ENCODE measurements at places on chromosomes 3 and 15. TPM values are rescaled to one million over a fixed set of nuclear protein-coding genes. Genes with fewer than 3 reads are reported as not detected.

DNA sequence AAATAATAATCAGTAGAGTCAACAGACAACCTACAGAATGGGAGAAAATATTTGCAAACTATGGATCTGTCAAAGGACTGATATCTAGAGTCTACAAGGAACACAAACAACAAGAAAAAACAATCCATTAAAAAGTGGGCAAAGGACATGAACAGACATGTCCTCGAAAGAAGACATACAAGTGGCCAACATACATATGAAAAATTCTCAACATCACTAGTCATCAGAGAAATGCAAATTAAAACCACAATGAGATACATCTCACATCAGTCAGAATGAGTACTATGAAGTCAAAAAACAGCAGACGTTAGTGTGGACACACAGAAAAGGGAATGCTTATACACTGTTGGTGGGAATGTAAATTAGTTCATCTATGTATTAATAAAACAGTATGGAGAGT lies 33.7 kb downstream of the SLC2A2 start:
- DNase-seq = no peak

GRCh38 chr15:73930371-73930770 lies 4.1 kb downstream of the LOXL1 start:
- peak; percentile 48 for DNase-seq

DNA sequence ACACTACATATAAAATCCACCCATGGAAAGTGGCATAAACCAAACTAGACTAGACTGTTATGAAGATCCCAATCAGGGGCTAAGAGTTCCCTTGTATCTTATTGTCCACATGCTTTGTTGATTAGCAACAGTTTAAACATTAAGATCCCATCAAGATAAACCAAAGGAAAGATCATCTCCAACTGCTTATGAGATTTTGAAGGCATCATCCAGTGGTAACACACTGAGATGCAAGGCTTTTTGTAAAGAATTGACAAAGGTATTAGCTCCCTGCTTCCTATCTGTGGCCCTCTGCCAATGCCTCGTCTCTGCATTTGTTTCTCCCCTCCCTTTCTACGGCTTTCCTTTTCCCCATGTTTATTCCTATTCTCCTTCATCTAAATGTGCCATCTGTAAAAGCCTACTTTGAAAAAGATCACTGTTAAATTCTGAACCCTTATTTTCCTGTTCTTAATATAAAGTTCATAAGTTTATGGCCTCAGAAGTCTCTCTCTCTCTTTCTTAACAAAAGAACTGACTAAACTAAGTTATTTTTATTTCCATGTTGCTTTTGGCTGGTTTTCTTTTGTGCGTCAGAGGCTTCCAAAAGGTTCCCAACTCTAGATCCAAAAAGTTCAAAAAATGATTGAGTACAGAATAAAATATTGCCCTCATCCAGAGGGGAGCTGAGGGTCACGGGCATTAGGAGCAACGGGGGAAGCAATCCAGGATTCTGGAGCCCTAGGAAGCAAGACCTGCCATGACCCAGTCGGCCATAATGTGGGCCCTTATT lies 5.5 kb downstream of the PLD1 start:
- no peak for DNase-seq

- DNase-seq = no peak
Observed at GRCh38 chr15:64089543-64090280, 3.9 kb downstream of the CIAO2A start.

DNA sequence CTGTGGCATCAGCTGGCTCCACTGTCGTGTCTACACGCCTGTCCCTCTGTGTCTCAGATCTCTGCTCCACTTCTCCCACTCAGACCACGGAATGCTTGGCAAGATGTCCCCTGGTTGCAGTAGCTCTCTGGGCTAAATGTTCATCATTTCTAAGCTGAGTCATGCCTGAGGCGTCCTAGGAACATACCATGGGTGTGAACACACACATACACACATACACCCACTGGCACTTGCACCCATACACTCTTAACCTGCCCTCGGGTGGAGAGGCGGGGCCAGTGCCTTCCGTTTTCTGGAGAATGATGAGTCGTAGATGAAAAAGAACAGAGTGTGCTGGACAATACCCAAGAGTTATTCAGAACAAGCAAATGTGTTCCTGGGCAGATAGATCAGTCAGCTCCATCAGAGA lies 72.4 kb downstream of the SENP2 start:
- no peak for DNase-seq

DNA sequence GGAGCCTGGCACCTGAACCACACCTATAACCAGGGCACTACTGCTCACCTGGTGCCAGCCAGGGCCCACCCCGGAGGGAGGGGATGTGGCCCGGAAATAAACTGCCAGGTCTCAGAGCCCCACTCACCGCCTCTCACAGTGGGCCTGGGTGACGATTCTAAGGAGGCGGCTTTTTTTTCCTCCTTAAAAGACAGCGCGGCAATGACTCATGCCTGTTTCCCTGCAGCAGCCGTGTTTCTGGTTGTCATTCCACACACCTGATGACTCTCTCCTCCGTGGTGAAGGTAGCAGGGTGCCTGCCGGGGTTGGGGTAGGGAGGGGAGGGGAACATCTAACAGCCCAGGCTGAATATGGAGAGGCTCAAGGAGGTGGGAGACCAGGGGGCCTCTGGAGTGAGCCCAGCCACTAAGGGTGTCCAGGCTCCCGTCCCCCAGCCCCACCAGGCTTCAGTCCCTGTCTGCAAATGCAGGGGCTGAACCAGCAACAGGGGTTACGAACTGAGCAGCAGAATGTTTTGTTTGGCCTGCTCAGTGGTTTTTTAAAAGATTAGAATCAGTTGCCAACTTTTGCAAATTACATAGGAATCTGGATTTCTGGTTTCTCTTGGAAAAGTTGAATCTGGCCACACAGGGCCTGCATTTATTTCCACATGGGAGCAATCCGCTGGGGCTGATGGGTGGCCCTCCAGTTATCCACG lies 127.3 kb upstream of the LINGO1 start:
- DNase-seq = no peak

GRCh38 chr3:52801839-52802238 lies 7.2 kb downstream of the ITIH3 start:
- DNase-seq = no peak

Gene CFAP100
- total RNA-seq = not detected

Gene COLQ
- total RNA-seq = 0.53 TPM

Gene SAMD7
- total RNA-seq = not detected

Gene SYNM
- 38.5 TPM for total RNA-seq

Gene BOC
- total RNA-seq = 31.4 TPM
